MV-4-11 (cell line): ENCODE measurements at places on chromosomes 4 and X.

GRCh38 chr4:88759039-88759894 is 61.6 kb upstream of the NAP1L5 start:
- DNase-seq, result no peak

DNA sequence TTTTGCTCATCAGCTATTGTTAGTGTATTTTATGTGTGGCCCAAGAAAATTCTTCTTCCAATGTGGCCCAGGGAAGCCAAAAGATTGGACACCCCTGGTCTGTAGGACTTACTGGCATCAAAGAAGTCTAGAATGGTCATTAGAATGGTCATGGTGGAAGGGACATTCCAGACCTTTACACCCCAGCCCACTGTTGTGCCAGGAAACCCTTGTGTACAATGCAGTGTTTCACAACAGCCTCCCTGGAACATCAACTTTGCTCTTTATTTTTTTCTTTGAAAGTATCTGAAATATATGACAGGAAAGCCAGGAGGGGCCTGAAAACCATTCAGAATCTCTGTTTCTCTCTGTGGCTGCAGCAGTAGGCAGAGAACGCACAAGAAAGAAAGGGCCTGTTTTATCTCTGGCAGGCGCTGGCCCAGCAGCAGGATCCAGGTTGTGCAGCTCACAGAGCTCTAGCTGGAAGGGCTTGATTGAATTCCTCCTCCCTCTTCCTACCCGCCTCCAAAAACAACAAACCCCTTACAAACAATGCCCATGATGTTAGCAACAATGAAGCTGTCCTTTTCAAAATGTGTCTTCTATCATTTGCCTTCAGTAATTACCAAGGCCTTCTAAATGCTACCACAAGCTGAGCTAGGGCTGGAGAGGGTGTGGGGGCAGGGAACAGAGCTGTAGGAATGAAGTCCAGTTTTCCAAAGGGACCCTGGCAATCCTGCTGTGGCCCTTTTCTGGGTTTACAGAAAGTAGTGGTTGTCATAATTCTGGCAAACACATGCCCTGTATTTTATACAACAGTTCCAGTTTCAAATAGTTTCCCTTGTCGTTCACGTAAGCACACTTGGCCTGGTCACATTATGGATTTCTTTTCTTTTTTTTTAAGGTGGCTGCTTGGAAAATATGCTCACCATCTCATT is 32.3 kb upstream of the TFDP3 start:
- DNase-seq, result no peak

- no peak for DNase-seq
These were observed 21.9 kb downstream of the RNF128 start for GRCh38 chrX:106748377-106748776.

DNA sequence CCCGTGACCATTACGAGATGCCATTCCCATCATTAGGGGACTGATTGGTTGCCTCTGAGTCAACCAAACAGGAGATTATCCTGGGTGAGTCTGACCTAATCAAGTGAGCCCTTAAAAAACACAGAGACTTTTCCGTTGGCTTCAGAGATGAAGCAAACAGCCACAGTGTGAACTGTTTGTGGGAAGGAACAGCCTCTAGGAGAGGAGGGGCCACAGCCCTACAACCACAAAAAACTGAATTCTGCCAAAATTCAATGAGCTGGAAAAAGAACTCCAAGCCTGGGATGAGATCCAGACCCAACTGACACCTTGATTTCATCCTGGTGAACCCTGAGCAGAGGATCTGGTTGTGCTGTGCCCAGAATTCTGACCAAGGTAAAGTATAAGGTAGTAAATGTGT is 31.3 kb upstream of the TBL1X start:
- peak; percentile 38 for DNase-seq

DNA sequence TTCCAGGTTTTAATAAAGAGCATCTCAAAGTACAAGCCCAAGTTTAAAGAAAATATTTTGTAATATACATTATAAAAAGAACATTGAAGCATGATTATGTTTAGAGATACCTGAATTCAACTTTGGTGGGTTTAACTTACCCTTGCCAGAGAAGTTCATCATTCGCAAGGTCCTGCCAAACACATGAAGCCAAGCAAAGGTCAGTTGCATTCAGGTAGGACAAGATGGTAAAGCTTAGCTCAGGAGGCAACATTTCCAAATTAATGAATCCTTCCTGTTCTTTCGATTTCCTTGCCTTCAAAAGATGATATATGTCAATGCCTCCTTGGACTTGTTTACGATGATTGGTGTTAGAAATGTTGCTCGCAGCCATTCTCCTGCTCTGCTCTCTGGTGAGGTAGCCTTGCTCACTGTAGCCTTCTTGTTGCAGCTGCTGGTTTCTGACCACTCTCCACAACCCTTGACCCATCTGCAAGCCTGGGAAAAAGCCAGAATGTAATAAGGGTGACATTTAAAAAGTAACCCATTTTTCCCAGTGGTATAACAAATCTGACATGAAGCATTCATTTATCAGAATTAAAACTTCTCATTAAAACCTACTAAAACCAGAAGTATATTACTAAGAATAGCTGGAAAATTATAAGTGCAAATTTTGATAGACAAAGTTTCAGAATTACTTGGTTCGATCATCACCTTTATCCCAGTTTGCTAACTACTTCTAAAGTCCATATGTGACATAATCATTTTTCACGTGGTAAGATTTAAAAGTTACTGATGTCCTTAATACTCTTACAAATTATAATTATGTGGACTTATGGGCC is 20.6 kb downstream of the FBXO8 start:
- no peak for DNase-seq

GRCh38 chr4:7634661-7635251 is 200.0 kb upstream of the PSAPL1 start:
- no peak for DNase-seq

- peak; percentile 15 for DNase-seq
These were observed 142.8 kb downstream of the MGST2 start for GRCh38 chr4:139808381-139808807.

DNA sequence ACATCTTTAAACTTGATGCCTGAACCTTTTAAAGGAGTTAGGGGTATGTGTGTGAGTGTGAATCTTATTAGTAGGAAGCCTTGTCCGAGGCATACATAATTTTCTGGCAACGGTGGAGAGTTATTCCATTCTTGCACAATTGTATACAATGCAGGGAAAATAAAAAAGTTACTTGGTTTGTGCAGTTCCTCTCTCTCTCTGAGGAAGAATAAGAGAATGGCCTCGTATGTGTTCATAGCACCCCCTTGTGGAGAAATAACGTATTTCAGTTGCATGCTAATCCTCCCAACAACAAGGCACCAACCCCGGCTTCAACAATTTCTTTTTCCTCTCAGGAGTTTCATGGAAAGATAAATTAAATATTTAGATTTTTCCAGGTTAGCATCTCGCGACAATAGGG is 33.7 kb upstream of the FGF13 start:
- peak; percentile 36 for DNase-seq

DNA sequence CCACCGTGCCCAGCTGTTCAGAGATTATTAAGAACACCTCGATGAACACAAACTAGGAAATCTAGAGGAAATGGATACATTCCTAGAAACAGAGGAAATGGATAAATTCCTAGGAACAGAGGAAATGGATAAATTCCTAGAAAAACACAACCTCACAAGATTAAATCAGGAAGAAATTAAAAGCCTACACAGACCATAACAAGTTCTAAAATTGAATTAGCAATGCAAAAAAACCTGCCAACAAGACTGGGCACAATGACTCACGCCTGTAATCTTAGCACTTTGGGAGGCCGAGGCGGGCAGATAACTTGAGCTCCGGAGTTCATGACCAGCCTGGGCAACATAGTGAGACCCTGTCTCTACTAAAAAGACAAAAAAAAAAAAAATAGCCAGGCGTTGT is 13.1 kb upstream of the IDS start:
- no peak for DNase-seq

GRCh38 chr4:123618606-123619005 is 222.0 kb downstream of the SPRY1 start:
- peak; percentile 55 for DNase-seq

GRCh38 chr4:91567594-91567993 is 736.2 kb upstream of the GRID2 start:
- DNase-seq, result no peak

- DNase-seq, result no peak
These were observed 534.4 kb downstream of the SPRY1 start for GRCh38 chr4:123930996-123931395.

- no peak for DNase-seq
These were observed 81.8 kb upstream of the KIT start for GRCh38 chr4:54575919-54576318.

DNA sequence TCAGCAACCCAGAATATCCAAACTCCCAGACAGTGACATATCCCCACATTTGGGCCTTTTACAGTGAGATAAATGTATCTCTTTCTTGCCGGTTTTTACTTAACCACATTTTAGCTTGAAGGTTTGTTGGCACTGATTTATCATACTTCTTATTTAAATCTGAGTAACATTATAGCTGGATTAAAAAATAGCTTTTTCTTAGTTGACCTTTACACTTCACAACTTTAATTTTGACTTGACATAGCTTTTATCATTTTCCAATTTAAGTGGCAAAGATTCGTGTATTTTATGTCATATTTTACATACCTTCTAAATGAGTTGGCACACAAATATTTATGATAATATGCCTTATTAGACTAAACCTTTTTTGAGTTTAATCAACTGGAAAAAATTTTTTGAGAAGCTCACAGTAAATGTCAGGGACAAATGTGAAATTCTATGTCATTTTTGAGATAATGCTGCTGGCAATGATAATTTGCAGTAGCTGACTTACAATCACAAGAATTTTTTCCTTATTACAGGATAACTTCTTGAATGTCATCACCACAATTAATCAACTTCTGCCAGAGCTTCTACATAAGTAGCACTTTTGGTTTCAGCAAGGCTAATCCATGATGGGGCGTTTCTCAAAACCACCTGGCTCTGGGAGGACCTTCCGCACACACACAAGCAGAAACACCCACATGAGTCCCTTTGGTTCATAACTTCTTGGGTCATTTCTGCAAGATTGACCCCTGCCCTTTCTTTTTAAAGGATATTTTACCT is 80.3 kb downstream of the SYTL5 start:
- no peak for DNase-seq

DNA sequence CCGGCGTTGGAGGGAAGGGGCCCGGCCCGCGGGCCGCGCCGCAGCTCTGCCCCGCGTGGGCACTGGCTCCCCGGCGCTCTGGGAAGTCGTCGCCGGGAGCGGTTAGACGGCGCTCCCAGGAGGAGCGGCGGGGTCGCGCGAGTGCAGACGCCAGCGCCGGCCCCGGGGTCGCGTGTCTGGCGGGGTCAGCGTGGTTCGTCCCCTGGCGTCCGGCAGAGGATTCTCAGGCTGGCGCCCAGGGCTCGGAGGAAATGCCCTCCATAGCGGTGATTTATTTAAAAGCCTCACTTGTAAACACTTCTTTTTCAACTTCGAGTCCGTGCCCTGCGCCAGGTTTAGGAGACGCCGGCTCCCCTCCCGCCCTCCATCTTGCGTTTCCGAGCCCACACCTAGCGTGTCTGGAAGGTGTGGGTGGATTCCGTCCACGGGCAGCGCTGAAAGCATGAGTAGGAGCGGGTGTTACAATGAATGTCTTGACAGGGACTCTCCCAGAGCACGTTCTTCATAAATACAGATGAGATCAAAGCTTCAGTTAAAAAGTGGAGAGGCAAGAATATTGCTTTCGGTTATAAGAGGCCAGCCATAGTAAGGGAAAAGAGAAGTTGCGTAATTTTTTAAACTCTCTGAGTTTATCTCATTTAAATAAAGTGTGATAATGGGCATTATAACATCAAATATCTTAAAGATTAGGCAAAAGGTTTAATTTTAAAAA is 692 bp downstream of the FAM241A start:
- DNase-seq, result peak; percentile 36

- no peak for DNase-seq
These were observed 59.4 kb downstream of the GPM6A start for GRCh38 chr4:175752664-175753063.

DNA sequence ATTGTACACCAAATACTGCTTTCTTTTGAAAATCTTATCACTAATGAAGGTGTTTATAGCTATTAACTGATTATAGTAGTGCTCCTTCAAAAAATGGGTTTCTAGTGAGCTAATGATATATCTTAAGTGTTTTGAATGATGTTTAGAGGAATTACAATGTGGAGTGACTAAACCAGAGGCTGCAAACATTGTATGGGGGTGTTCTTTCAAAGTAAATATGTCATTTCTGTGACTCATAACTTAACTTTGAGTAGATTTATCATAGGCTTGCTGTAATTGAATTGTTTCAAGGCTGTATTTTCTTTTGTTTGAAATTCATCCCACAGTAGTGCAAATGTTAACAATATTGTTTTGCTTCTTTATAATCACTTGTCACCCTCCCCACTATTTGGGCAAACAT is 141.6 kb downstream of the IL1RAPL2 start:
- DNase-seq, result no peak

GRCh38 chr4:102772738-102773340 is 12.1 kb upstream of the MANBA start:
- no peak for DNase-seq

- peak; percentile 50 for DNase-seq
These were observed 795.2 kb downstream of the TRIML1 start for GRCh38 chr4:188934320-188934962.

GRCh38 chr4:79467246-79467932 is 59.4 kb upstream of the GK2 start:
- no peak for DNase-seq

- DNase-seq, result peak; percentile 4
These were observed 50.4 kb downstream of the SPRY1 start for GRCh38 chr4:123446865-123447474.

GRCh38 chr4:45692131-45692735 is 431.6 kb downstream of the GABRG1 start:
- DNase-seq, result no peak

DNA sequence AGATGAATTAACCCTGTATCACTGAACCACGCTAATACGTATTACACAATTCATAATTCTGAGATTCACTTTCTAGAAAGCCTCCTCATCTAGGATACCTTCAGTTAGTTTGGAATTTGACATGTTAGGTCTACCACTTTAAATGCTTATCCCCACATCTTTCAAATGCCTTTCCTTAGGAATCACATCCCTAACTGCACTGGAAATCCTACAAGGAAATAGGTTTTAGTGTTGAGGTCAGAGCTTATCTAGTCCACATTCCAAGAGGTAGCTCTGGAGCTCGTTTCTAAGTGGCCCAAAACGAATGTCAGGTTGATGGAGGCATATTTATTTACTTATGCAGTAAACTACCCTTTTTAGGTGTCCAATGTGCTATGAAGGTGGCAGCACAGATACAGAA is 18.0 kb downstream of the PDHA1 start:
- DNase-seq, result no peak

DNA sequence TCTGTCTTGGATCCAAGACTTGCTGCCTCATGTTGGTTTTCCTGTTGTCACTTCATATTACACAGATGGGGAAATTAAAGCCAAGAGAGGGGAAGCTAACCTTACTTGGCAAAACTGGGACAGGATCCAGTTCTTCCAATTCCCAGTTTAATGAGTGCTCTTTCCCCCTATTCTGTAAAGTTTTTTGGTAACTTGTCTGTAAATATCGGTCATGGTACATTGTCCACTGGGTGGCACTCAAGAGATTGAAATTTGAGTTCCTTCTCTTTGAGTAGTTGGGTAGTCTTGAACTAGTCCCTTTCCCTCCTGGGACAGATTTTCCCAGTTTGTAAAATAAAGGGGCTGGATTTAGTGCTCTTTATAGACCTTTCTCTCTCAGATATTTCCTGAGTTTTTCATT is 12.4 kb upstream of the EOLA2 start:
- peak; percentile 15 for DNase-seq
